ENCODE measurements at places on chromosomes 1 and 21.

DNA sequence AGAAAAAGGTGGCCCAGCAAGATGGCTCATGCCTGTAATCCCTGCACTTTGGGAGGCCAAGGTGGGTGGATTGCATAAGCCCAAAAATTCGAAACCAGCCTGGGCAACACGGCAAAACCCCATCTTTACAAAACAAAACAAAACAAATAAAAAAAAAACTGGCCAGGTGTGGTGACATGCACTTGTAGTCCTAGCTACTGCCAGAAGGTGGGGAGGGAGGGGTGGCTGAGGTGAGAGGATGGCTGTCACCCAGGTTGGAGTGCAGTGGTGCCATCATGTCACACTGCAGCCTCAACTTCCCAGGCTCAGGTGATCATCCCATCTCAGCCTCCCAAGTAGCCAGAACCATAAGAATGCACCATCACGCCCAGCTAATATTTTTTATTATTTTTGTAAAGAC lies 22.8 kb downstream of the RERE start:
- no peak for DNase-seq

- DNase-seq, result no peak
Measured at GRCh38 chr1:24872061-24872850, 57.8 kb downstream of the RUNX3 start.

GRCh38 chr1:187411118-187411517 lies 582.4 kb downstream of the PLA2G4A start:
- no peak for DNase-seq

- no peak for DNase-seq
Measured at GRCh38 chr1:17093822-17094393, 25.3 kb downstream of the PADI2 start.

Measured in stimulated activated CD4-positive, alpha-beta T cell treated with anti-CD3 and anti-CD28 coated beads, Interleukin-12 subunit alpha, Interleukin-12 subunit beta, amount 100 ng/mL, for 48 hours (primary cell).